ENCODE measurements at places on chromosomes 7 and 10.
A peak's percentile ranks its signal among the peaks of the same experiment; 100 is the strongest.

DNA sequence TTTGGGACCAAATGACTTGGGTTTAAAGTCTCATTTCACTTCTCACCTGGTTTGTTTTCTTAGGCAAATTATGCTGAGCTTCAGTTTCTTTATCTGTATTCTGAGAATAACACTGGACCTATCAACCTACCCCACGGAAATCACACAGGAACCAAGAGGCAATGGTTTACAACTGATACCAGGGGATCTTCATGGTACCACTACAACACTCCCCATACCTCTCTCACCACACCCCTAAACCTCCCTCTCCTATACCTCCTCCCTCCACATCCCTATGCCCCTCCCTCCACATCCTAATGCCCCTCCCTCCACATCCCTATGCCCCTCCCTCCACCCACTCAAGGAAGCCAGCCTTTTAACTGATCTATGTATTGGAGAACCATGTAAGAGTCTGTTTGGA is 9.9 kb downstream of the FAM204A start:
- DNase-seq = no peak

GRCh38 chr7:33233659-33234058 is 104.3 kb downstream of the BBS9 start:
- no peak for DNase-seq

DNA sequence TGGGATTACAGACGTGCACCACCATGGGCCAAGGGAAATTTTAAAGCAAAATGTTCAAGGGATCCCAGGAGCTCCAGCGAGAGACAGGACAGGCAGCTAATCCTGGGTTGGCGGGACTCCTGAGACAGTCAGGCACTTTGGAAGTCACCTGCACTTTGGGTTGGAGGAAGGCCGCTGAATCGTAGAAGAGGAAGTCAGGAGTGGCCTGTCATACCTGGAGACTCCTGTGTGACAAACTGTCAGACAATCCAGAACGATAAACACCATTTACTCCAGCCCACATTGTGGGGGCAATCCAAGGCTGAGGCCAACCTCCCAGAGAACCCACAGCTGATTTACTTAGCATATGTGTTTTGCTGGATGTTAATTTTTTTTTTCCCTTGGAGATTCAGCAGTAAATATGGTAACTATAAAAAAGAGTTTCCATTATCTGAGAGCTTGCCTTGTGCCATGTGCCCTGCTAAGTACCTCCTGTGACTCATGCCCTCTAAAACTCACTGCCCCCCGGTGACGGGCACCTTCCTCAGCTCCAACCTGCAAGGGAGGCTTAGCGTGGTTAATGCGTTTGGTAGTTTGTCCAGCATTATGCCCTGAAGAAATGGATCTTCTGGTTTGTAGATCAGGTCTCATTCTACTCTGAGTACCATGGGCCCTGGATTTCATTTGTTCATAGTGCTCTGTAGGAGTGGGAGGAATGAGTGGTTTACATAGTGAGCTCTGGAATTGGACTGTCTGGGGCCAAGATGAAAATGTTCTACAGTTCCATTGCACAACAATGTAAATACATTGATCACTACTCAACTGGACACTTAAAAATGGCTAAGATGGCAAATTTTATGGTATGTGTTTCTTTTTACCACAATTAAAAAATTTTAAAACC is 50.9 kb downstream of the ICA1 start:
- DNase-seq = no peak

GRCh38 chr7:40205992-40206391 is 71.2 kb downstream of the SUGCT start:
- no peak for DNase-seq

GRCh38 chr10:13347043-13347499 is 1.0 kb downstream of the SEPHS1 start:
- peak; percentile 47 for DNase-seq

DNA sequence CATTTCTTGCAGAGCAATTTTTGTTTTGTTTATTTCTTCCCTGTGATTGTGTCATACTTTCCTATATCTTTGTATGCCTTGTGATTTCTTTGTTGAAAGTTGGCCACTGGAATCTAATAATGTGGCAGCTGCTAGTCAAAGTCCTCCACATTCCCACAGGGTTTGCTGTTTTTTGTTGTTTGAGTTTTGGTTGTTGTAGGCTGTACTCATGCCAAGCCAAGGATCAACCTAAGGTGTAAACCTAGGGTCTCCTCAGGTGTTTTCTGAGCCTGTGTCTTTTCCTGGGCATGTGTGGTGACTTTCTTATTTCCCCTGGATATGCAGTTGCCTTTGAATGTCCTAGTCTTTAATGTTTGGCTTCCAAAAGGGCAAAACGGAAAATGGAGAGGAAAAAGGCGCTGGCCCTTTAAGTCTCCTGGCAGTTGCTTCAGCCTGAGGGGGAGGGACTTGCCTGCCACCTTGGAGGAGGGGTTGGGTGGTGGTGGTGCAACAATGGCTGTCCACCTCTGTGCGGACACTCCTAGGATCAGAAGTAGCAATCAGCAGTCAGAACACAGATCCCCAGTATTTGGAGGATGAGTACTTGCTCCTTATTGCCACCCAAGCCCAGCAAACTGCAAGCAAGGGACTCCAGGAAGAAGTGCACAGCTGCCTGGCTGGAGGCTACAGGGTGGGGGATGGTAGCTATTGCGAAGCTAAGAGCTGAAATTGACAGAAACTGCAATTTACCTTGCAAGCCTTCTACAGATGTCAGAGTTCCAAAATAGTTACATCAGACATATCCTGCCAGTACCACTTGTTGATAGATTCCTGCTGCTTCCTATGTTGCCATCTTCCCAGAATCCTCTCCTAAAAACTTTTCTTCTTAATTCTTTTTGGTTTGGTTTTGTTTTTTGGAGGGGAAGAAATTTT is 5.6 kb upstream of the ZNF518A start:
- DNase-seq = no peak

GRCh38 chr10:43749145-43749576 is 100.5 kb upstream of the ZNF32 start:
- no peak for DNase-seq
